ENCODE measurements at places on chromosomes 2 and 18. TPM values are rescaled to one million over a fixed set of nuclear protein-coding genes. Genes with fewer than 3 reads are reported as not detected.

Gene KATNAL2
- total RNA-seq, result 7.5 TPM

Gene MYL1
- total RNA-seq, result 3.6 TPM

Gene PSMA8
- not detected for total RNA-seq

Gene REG3G
- total RNA-seq, result not detected

DNA sequence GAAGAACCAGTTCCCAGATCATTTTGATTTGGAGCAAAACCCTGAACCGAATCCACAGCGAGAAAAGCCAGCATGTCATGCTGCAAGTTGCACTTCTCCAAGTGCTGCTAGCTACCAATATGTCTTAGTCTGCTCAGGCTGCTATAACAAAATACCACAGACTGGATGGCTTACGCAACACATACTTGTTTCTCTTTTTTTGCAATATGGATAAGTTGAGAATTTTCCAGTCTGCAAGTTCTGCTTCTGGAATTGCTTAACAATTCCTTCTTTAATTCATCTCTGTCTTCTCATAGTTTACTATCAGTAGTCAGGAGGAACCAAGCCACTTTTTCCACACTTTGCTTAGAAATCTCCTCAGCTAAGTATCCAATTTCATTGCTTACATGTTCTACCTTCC lies 105.9 kb upstream of the RBBP8 start:
- no peak for DNase-seq

GRCh38 chr18:1914489-1914888 lies 656.8 kb downstream of the METTL4 start:
- no peak for DNase-seq

Data from spinal cord (tissue), 10 donors.